ENCODE measurements at places on chromosomes 5 and 9.

DNA sequence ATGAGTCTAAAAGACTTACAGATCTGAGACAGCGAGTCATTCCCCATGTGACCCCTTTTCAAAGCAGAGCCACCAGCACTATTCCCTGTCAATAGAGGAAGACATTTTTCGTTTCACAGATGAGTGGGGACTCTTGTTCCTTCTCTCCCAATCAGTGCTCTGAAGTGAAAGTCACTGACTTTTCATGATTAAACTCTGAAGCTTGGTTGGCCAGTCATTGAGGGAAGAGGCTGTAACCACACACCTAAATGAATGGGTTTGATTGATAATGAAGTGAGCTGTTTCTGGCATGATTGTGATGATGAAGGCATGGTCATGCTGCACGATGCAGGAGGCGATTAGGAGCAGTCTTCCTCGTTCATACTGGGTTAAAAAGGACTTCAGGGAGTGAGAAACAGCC, 171.9 kb downstream of the ZNF462 start:
- no peaks in the 10 kb centered on the region for H3K27me3 ChIP-seq
- H3K36me3 ChIP-seq, result no peaks in the 10 kb centered on the region
- DNase-seq, result no peak
- H3K27ac ChIP-seq, result no peak overlapping the region
- no peaks in the 10 kb centered on the region for H3K4me1 ChIP-seq

- peak; percentile 33 for DNase-seq
- no peaks in the 10 kb centered on the region for H3K36me3 ChIP-seq
- H3K4me3 ChIP-seq, result peak overlapping the region; percentile 8
These were observed 52.0 kb downstream of the ITGA2 start for GRCh38 chr5:53041071-53041692.

DNA sequence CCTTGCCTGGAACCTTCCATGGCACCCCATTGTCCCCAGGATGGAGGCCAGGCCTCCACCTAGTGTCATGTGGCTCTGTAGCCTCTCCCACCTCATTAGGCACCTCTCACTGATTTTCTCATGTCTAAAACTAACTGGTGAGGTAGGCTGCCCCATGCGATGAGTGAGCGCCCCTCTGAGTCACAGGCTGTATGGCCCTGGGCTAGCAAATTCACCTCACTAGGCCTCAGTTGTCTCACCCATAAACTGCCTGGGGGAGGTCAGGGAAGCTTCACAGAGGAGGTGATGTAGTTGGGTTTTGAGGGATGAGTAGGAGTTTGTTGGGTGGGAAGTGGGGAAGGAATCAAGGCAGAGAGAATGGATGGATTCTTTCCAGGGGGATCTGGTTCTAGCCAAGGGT, 8.8 kb downstream of the RXRA start:
- H3K4me3 ChIP-seq, result no peak overlapping the region
- no peak for DNase-seq
- H3K27ac ChIP-seq, result no peak overlapping the region
- H3K27me3 ChIP-seq, result no peaks in the 10 kb centered on the region
- H3K4me1 ChIP-seq, result peaks cover 20% of the 10 kb centered on the region

GRCh38 chr9:130213911-130214761, 41.9 kb downstream of the NCS1 start:
- no peak overlapping the region for H3K4me3 ChIP-seq
- no peak for DNase-seq
- no peaks in the 10 kb centered on the region for H3K27me3 ChIP-seq
- no peak overlapping the region for H3K27ac ChIP-seq

- H3K27me3 ChIP-seq, result peaks cover 11% of the 10 kb centered on the region
- H3K4me1 ChIP-seq, result peaks cover 4% of the 10 kb centered on the region
- H3K27ac ChIP-seq, result no peak overlapping the region
- no peaks in the 10 kb centered on the region for H3K36me3 ChIP-seq
- no peak for DNase-seq
These were observed 2.7 kb downstream of the ADAMTS2 start for GRCh38 chr5:179342577-179342976.

DNA sequence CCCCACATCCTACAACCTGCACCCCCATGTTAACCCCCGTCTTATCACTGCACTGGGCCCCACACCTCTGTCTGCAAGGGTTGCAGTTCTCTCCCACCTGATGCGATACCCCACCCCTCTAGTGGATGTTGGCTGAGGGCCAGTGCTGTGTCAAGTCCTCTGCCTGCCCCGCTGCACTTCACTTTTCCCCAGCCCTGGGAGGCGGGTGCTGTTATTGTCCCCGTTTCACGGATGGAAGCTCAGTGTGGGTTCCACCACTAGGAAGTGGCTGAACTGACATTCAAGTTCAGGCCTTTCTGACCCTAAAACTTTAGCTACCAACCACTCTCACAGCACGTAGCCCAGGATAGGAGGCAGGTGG, 3.5 kb downstream of the SNCB start:
- no peak for DNase-seq
- H3K4me1 ChIP-seq, result peaks cover 15% of the 10 kb centered on the region
- H3K27ac ChIP-seq, result no peak overlapping the region
- H3K36me3 ChIP-seq, result no peaks in the 10 kb centered on the region
- H3K27me3 ChIP-seq, result peaks cover 25% of the 10 kb centered on the region

- DNase-seq, result no peak
- no peak overlapping the region for H3K4me3 ChIP-seq
- H3K27ac ChIP-seq, result no peak overlapping the region
- H3K27me3 ChIP-seq, result no peaks in the 10 kb centered on the region
- no peaks in the 10 kb centered on the region for H3K36me3 ChIP-seq
- no peaks in the 10 kb centered on the region for H3K4me1 ChIP-seq
These were observed 20.0 kb upstream of the GDNF start for GRCh38 chr5:37859805-37860204.

GRCh38 chr5:123297198-123297831, 125.9 kb downstream of the CEP120 start:
- H3K4me1 ChIP-seq, result no peaks in the 10 kb centered on the region
- H3K36me3 ChIP-seq, result no peaks in the 10 kb centered on the region
- H3K27ac ChIP-seq, result no peak overlapping the region
- H3K4me3 ChIP-seq, result no peak overlapping the region
- H3K27me3 ChIP-seq, result peaks cover 3% of the 10 kb centered on the region

DNA sequence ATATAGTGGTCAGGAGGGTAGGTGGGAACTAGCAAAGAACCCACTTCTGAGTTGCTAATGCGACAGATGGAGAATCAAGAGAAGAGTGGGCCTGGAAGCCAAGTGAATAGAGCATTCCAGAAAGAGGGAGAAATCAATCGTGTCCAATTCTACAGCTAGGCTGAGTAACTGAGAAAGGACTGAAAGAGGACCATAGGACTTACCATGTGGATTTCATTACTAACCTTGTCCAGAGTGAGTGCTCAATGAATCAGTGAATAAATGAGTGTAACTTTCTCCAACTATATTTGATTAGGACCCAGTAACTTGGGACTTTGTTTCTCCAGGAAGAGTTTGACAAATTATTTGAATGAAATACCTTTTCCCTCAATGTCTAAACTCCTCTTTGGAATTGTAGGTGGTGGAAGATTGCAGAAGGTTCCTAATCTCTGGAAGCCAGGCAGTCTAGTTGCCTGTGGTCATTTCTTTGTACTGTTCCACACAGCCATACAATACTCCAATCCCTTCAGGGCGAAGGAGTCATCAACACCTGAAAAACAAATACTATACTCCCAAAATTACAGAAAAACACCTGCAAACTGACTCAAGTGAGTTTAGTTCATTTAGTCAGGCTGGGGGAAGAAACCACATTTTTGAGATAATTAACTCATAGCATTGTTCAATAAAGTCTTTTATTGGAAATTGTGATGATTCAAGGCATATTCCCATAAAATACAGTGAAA, 2.6 kb upstream of the F2RL1 start:
- no peaks in the 10 kb centered on the region for H3K36me3 ChIP-seq
- no peak overlapping the region for H3K27ac ChIP-seq
- H3K4me3 ChIP-seq, result no peak overlapping the region
- H3K27me3 ChIP-seq, result peaks cover 13% of the 10 kb centered on the region
- no peak for DNase-seq
- peaks cover 17% of the 10 kb centered on the region for H3K4me1 ChIP-seq

DNA sequence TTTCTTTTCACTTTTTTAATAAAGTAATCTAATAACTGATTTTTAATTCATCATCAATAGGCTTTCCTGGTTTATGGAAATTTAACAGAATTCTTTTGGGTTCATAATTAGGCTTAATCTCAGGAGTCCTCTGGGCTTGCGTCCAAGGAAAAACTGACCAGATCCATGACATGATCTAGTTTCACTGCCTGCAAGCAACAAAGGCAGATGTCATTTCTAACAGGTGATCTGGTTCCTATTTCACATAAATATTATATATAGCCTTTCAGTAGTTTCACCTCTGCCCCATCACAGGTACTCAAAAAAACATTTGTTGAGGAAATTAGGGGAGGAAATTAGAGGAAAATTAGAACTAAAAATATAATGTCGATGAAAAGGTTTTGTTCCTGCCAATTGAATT, 126.4 kb downstream of the FBXL17 start:
- H3K27ac ChIP-seq, result no peak overlapping the region
- no peaks in the 10 kb centered on the region for H3K36me3 ChIP-seq
- no peak overlapping the region for H3K4me3 ChIP-seq
- no peaks in the 10 kb centered on the region for H3K27me3 ChIP-seq

Data from natural killer cell (primary cell).